ENCODE measurements at places on chromosomes 2 and 18.
A peak's percentile ranks its signal among the peaks of the same experiment; 100 is the strongest.

GRCh38 chr2:213145715-213146242 lies 5.6 kb downstream of the IKZF2 start:
- DNase-seq = no peak

GRCh38 chr18:11943551-11943950 lies 35.4 kb upstream of the MPPE1 start:
- no peak for DNase-seq

- DNase-seq = no peak
Measured at GRCh38 chr2:216424274-216424673, 12.0 kb downstream of the SMARCAL1 start.

GRCh38 chr18:46386788-46387187 lies 270.2 kb downstream of the LOXHD1 start:
- no peak for DNase-seq

DNA sequence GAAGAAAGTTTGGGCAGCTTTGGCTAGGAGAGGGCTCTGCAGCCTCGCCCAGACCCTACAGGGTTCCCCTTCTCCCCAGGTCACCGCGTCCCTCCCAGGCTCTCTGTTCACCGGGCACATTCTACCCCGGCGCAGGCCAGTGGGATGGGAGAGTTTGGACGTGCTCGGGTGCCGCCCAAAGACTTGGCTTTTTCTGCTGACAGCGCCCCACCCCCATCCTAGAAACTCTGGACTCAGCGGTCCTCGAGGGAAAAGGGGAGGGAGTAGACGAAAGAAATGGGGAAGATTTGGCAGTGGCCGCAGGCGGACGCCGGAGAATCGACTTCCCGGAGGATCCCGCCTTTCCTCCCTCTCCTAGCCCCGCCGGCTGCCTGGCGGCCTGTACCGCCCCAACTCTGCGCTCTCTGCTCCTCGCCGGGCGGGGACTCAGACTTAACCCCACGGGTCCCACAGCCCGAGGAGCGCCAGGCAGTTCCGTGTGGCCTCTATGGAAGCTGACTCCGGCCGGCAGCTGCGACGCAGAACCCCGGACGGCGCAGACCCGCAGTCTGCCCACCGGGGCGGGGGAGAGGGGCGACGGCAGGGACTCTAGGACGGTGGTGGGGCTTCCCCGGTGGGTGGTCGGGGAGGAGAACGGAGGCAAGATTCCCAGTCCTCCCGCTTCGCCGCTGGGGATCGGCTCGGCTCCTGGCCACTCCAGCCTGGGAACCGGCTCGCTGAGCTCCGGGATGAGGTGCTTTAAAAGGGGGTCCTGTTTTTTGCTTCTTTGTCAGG lies 863 bp upstream of the SIX2 start:
- peak; percentile 72 for DNase-seq

DNA sequence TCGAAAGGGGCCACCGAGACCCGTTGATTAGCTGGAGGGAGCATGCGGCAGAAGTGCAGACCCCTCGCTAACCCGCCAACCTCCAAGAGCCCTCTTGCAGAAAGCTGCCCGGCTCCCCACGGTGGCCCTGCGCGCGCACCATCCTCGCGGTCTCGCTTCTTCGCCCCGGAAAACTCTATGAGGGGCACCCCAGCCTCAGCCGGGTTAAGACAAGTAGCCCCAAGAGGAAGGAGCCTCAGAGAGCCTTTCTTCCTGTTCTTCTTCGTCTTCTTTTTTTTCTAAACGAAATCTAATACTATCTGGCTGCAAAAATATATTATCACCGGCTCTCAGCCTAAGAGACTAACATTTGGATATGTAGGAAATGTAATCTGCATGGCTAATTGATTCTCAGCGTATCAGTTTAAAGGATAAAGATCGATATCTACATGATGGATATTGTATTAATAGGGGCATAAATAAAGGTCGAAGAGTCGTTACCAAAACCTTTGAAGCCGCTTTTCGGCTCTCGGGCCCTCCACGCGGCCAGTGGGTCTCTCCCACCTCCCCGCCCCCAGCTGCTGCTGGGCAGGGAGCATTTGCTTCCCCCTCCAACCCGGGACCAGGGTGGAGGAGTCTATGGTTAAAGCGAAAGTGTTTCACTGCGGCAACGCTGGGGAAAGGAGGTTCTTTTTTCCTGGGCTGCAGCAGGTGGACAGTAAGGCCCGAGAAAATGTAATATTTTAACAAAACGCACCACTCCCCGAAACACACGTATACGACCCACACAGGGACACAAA lies 6.1 kb upstream of the PAX3 start:
- DNase-seq = no peak

DNA sequence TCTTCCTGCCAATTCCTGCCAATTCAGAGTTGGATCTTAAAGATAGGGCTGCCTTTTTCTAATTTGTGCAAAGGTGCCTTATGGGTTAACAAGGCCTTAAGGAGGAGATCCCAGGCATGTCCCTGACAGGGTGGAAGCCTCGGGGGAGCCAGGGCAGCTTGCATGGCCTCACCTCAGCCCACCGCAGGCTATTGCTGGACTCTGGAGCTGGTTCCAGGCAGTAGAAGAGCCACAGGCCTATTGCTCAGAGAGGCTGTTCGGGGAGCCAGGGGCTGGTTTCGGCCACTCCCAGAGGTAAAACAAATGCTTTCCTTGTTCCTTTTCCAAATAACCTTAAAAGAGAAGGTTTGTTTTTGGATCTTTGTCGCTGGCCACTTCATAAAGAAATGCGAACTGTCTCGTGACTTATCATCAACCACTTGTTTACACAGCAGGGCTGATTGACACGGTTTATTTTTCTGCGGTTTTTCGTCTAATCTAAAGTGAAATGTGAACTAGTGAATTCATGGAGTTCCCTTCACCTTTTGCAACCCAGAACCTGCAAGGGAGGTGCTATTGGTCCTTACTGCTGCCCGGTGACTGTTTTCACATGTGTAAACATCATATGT lies 108.6 kb downstream of the APOB start:
- no peak for DNase-seq

- no peak for DNase-seq
Measured at GRCh38 chr18:55762424-55762823, 174.4 kb upstream of the TCF4 start.

DNA sequence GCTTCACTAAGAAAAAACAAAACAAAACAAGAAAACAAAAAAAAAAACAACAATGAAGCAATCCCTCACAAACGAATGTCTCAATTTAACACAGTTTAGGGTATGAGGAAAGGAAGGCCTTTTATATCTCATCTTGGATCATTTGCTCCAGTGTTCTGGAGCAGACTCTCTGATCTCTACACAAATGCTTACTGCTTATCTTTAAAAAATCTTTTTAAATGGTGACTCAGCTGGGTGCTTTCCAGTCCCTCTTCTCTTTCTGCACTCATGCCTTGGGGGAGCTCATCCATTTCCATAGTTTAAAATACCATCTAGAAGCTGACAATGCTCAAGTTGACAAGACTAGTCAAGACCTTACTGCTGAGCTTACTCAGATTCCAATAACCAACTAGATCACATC lies 56.2 kb downstream of the ETAA1 start:
- DNase-seq = no peak

Data from urothelium cell line (cell line).